Neural progenitor cell (in vitro differentiated cells): ENCODE measurements at places on chromosomes 2 and 18. TPM values are rescaled to one million over a fixed set of nuclear protein-coding genes. Genes with fewer than 3 reads are reported as not detected.

- no peaks in the 10 kb centered on the region for H3K36me3 ChIP-seq
- H3K4me3 ChIP-seq: no peak within 1 kb of the TSS
- DNase-seq: no peak
- H3K27ac ChIP-seq: no peak within 1 kb of the TSS
- no peaks in the 10 kb centered on the region for H3K27me3 ChIP-seq
Measured at GRCh38 chr2:240624950-240625621, at the start of gene GPR35. Gene GPR35, plus strand, starts transcription at chr2:240625480. Its CDS starts 4,473 bp downstream, at chr2:240629953.

GRCh38 chr2:185265747-185266146, 472.9 kb upstream of the FSIP2 start:
- no peaks in the 10 kb centered on the region for H3K36me3 ChIP-seq
- no peak for DNase-seq
- no peak overlapping the region for H3K4me3 ChIP-seq

KIAA2012 gene
- not detected in 2 replicates for total RNA-seq

C2orf92 gene
- 3.3 and 6.2 TPM in 2 replicates for total RNA-seq

GRCh38 chr2:98923244-98923940, 12.6 kb downstream of the CRACDL start:
- H3K4me3 ChIP-seq: no peak overlapping the region
- DNase-seq: no peak
- no peaks in the 10 kb centered on the region for H3K36me3 ChIP-seq
- H3K4me1 ChIP-seq: no peaks in the 10 kb centered on the region
- no peaks in the 10 kb centered on the region for H3K27me3 ChIP-seq

DNA sequence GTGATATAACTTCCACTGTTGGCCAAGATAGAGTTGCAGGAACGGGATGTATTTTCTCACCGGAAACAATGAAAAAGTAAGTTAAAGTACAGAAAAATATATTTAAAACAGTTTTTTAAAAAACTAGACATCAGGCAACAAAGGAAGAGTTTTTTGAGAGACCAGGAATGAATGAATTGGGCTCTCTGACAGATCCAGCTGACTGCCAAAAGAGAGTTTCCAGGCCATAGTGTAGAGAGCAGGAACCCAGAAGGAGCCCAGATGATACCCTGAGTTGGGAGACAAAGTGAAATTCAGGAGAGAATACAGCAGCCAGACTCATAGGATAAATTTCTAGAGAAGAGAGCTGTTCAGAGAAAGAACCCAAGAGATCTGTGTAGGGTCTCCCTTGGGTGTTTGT, 362.6 kb upstream of the SMIM21 start:
- no peaks in the 10 kb centered on the region for H3K36me3 ChIP-seq
- H3K27me3 ChIP-seq: no peaks in the 10 kb centered on the region
- no peak overlapping the region for H3K4me3 ChIP-seq
- no peaks in the 10 kb centered on the region for H3K4me1 ChIP-seq
- no peak overlapping the region for H3K27ac ChIP-seq
- DNase-seq: no peak

DNA sequence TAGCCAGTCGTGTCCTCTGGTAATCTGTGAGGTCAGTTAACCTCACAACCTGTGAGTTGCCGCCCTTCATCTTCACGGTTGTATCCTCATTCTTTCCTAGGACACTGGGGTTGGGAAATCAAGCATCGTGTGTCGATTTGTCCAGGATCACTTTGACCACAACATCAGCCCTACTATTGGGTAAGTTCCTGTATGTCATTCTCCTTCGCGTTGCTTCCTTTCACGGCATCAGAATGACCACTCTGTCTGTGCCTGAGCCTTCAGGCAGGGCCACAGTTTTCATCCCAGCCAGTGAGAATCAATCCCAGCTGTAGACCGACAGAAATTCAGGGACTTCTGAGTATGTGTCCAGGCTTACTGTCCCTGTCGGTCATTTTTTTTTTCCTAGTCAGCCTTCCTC, 67.1 kb downstream of the RAB31 start:
- no peaks in the 10 kb centered on the region for H3K27me3 ChIP-seq
- peaks cover 6% of the 10 kb centered on the region for H3K4me1 ChIP-seq
- DNase-seq: no peak
- no peak overlapping the region for H3K4me3 ChIP-seq

FLACC1 gene
- total RNA-seq: not detected in 2 replicates

CD8B2 gene
- not detected in 2 replicates for total RNA-seq
